ENCODE measurements at places on chromosomes 5 and 9. TPM values are rescaled to one million over a fixed set of nuclear protein-coding genes. Genes with fewer than 3 reads are reported as not detected.

GRXCR2 gene
- polyA plus RNA-seq = 0.03 TPM

DNA sequence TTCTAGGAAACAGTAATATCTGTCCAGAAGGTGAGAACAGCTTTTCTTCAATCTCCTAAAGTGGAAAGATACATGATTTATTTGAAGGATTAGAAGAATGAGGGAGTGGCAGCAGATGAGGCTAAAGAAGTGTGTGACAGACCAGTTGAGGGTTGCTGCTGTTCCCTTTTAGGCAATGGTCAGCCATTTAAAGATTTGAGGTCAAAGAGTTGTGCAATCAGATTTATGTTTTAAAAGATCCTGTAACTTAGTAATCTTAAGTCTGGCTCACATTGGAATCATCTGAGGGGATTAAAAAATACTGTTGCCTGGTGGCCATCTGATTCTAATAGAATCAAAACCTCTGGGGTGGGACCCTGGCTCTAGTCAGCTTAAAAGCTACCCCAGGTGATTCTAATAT is 4.3 kb upstream of the SGCD start:
- no peak for DNase-seq

RICTOR gene
- 20.2 TPM for polyA plus RNA-seq

- no peak for DNase-seq
Observed at GRCh38 chr9:32928145-32928763, 73.2 kb downstream of the APTX start.

C5orf58 gene
- 1.0 TPM for polyA plus RNA-seq

DNA sequence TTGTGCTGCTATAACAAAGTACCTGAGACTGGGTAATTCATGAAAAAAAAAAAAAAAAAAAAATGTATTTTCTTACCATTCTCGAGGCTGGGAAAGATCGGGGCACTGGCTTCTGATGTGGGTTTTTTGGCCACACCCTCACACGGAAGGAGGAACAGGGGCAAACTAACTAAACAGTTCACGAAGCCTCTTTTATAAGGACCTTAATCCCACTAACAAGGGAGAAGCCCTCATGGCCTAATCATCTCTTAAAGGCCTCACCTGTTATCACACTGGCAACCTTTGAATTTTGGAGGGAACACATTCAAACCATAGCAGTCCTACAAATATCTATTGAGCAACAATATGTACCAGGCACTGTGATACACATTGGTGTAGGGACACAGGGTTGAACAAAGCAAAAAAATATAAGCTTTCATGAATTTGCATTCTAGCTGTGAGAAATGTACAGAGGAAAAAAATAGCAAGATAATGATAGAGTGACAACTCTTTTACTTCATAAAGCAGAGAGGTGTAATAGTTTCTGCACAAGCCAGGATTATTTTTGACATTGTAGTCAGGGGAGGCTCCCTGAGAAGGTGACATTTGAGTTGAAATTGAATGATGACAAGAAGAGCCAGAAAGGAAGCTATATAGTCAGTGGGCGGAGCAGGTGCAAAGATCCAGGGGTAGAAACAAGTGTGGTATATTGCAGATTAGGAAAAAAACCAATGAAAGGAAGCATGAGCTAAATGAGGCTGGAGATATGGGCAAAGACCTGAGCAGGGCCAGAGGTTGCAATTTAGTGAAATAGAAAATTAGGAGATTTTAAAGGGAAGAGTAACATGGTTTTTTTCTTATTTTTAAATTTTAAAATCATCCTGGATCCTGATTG is 68.1 kb upstream of the GRAMD2B start:
- no peak for DNase-seq

ZNF474 gene
- 0.64 TPM for polyA plus RNA-seq

DNA sequence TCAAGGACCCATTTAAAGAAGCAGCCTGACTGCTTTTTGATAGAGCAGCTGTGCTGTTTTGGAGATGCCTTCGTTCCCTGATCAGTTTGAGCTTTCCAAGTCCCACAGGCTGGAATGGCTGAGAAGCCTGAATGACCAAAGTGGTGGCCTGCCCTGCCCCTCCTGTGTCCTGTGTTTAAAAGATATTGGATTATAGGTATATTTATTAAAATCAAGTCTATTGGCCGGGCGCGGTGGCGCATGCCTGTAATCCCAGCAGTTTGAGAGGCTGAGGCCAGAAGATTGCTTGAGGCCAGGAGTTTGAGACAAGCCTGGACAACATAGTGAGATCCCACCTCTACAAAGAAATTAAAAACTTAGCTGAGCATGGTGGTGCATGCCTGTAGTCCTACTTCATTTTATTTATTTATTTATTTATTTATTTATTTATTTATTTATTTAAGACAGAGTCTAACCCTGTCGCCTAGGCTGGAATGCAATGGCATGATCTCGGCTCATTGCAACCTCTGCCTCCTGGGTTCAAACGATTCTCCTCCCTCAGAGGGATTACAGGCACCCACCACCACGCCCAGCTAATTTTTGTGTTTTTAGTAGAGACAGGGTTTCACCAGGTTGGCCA is 87.7 kb downstream of the CACNA1B start:
- no peak for DNase-seq

- no peak for DNase-seq
Observed at GRCh38 chr5:149257889-149258705, 13.6 kb upstream of the AFAP1L1 start.

DNA sequence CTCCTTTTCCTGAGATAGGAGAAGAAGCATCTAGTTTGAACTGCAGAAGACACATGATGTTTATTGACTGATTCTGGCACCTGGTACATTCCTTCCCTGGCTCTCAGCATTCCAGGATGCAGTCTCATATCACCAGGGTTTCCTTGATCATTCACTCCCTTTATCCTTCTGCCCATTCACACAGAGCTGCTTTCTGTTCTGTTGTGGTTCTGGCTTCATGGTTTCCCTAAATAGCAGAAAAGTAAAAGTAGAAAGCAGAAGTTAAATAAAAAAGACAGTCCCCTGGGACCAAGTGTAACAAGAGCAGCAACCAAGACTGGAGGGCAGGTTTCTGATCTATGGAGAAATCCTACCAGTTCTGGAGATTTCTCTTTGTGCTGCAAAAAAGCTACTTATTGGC is 3.2 kb downstream of the IFNA8 start:
- DNase-seq = no peak

DNA sequence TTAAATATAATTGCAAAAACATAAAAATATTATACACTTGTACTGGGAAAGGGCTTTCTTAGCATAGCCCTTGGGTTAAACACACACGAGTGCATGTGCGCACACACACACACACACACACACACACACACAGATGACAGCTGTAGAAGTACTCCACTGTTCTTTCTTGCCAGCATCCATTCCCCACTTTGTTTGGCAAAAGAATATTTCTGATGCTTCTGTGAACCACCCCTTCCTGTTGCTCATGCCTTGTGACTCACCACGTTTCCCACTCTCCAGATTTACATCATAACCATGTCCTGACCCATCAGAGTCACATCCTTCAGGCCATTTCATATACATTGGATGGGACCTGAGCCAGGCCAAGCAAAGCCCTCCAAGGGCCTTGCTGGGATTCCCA is 280.1 kb downstream of the DNAH5 start:
- no peak for DNase-seq

DNA sequence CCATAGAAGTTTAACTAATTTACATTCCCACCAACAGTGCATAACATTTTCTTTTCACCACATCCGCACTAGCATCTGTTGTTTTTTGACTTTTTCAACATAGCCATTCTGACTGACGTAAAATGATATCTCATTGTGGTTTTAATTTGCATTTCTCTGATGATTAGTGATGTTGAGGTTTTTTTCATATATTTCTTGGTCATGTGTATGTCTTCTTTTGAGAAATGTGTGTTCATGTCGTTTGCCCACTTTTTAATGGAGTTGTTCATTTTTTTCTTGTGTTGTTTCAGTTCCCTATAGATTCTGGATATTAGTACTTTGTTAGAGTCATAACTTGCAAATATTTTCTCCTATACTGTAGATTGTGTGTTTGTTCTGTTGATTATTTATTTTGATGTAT is 163.4 kb downstream of the FER start:
- DNase-seq = no peak

TSSK1B gene
- not detected for polyA plus RNA-seq

FBXL7 gene
- 7.2 TPM for polyA plus RNA-seq

PPP3R2 gene
- 0.01 TPM for polyA plus RNA-seq

DNA sequence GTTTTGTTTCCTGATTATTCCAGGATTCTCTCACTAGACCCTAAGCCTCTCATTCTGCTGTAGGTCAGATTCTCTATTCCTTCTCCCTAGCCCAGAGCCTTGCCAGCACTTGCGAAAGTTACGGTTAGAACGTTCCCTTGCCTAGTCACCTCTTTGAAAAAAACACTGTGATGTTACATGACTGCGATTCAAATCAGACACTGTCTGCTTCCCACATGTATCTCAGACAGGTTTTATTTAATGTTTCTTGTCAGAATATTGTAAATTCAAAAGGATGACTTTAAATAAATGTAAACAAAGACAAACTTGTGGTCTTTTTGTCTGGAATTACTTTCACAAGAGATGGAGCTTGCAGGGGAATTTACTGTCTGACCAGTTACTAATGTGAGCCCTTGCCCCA is 116.5 kb upstream of the OTULINL start:
- no peak for DNase-seq

DNA sequence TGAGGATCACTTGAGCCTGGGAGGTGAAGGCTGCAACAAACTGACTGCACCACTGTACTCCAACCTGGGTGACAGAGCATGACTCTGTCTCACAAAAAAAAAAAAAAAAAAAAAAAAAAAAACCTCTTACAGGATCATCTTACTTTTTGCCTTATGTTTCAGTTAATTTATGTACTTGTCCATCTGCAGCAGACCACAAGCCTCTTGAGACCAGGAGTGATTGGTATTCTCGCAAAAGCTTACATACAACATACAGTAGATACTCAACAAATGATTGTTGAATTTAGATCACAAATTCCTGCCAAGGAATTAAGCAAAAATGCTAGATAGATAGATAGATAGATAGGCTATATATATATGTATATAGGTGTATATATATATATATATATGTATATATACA is 12.4 kb downstream of the CEMIP2 start:
- DNase-seq = no peak

GRCh38 chr5:91145333-91145620 is 237.8 kb downstream of the ARRDC3 start:
- no peak for DNase-seq

DNA sequence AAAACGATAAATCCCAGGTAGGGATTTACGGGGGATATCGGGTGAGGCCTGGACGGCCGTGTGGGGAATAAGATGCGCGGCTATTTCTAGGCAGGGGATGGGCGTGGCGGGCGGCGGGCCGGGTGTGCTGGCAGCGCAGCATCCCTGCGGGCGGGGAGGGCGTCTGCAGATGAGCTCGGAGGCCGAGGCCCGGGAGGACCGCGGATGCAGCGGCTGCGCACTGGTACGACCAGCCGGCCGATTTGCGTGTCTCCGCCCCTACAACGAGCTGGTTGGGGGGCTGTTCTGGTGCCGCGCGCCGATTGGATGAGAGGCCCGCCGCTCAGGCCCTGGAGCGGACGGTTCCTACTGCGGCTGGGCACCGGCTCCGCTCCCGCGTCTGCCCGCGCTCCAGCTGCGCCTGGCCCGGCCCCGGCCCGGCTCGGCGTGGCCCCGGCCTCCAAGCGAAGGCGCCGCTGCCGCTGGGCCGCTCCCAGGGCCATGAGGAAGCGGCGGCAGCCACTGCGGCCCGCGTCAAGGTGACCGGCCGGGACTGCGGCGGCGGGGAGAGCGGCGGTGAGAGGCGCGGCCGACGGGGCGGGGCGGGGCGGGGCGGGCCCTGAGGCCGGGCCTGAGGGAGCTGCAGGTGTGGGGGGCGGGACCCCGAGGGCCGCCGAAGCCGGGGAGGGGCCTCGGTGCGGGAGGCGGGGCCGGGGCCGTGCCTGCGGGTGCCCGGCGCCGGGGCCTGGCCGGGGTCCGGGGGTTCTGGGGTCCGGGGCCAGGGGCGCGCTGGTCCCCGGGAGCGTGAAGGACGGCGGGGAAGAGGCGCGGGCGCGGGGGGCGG is at the start of gene RALGPS1:
RALGPS1 (plus strand) TSS at position 325 of the 823 bp plus-strand sequence. CDS start 47,508 bp downstream, outside the sequence.
- DNase-seq = peak; percentile 95

DNA sequence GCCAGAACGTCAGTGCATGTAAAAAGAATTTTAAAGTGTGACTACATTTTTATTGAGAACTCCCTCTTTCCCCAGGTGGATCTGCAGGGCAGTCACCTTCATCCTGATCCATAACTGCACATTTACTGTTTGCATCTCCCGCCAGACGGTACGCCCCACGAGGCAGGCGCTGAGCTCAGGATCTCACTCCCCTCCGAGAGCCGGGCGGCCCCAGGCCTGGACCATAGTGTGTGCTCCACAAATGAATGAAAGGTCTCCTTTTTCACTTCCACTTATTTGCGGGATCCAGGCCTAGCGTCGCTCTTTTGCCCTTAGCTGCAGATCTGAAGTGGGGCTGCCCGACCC is 378 bp downstream of the DROSHA start:
- no peak for DNase-seq

DNA sequence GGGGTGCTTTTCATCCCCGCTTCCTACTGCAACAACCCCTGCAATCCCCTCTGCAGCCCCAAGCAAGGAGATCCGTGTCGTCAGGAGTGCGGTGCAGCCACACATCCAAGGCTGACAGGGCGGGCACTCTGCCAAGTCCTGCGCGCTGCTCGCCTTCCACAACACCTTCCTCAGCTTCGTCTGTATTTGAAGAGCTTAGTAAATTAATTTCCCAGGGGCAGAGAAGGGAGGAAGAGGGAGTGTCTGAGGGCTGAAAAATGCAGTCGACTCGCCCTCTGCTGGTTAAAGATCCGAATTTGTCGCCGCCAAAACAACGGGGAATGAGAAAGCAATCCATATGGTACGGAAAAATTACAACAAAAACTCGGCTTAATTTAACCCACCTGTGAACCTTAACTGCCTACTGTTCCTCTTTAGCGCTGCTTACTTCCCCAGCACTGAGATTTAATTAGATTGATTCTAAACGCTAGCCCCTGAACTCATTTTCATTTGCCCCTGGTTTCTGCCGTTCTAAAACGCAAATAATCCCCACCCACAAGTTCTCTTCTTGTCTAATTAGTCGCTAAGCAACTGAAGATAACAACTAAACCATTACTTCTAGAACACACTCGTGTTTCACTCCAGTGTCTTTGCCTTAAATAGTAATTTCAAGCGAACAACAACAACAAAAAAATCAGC is 10.9 kb upstream of the PCDHB1 start:
- peak; percentile 16 for DNase-seq

DNA sequence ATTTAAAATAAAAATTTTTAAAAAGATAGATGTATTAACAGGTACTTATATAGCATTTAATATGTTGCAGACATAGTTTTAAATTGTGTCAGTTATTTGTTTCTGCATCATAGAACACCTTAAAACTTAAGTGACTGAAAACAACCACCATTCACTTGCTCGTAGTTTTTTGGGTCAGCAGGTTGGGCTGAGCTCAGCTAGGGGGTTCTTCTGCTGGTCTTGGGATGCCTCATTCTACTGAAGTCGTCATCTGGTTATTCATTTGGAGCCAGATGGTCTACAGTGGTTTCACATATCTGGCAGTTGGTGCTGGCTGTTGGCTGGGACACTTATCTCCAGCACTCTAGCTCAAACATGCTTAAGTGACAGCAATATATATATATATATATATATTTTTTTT is 29.6 kb downstream of the PSAT1 start:
- DNase-seq = no peak
